ENCODE measurements at places on chromosomes 16 and 17.
A peak's percentile ranks its signal among the peaks of the same experiment; 100 is the strongest.

- peak; percentile 68 for DNase-seq
These were observed 348.3 kb downstream of the CPPED1 start for GRCh38 chr16:12455287-12455798.

GRCh38 chr17:82175201-82175600, 37.4 kb downstream of the CCDC57 start:
- DNase-seq = no peak

DNA sequence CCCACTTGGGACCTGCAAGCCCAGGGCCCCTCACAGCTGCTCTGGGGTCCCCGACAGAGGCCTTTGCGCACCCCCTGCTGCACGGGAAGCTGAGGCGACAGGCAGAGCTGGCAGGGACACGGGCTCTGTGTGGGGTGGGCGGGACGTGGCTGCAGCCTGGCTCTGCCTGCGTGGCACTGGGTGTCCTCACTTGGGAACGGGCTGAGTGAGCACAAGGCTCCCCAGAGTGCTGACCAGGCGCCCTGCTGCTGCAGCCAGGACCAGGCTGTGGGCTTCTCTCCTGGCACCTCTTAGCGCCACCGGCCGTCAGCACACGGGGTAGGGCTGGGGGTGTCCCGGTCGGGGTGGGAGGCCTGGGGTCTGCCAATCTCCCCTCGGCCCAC, 6.6 kb downstream of the C1QTNF8 start:
- no peak for DNase-seq

- no peak for DNase-seq
These were observed 1.5 kb upstream of the PPP1R1B start for GRCh38 chr17:39625198-39625785.

DNA sequence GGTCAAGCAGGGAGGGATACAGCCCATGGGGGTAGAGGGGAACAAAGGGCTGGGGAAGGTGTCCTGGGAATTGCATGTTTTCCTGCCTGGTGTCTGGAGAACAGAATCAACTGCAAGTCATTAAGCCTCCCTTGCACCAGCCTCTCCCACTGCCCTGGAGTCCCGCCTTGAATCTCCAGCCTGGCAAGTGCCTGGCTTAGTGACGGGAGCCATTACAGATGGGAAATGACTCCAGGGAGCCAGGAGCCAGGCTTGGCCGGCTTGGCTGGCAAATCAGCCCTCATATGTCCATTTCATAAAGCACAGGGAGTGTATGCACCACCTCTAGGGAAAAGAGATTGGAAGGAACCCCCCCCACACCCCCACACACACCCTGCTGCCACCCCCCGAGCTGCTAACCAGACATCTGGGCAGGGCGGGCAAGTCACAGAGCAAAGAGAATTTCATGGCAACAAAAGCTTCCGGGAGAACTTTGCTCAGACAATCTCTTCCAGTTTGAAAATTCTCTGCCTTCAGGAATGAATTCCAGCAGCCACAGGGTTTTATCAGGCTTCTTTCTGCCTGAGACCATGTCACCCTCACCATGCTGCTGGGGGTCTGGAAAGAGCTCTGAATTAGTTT, 127.7 kb downstream of the NTN1 start:
- no peak for DNase-seq

- no peak for DNase-seq
These were observed 174.3 kb downstream of the UTP18 start for GRCh38 chr17:51434434-51435170.

DNA sequence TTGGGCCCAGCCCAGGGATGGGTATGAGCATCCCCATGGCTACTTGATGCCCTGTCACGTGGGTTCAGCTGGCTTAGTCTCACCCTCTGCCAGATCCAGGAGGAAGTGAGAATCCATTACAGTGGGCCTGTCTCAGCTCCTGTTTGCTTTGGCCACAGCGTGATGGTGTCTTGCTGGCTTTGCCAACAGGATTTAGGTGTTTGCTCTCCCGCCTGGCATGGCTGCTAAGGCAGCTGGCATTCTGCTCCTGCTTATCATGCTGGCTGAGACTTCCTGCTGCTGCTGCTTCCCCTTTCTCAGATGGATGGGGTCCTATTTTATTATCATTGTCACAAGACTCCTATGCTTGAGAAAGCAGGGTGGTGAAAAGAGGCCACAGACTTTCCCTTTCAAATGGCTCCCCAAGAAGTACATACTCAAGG, 28.3 kb upstream of the HOXB13 start:
- DNase-seq = no peak

DNA sequence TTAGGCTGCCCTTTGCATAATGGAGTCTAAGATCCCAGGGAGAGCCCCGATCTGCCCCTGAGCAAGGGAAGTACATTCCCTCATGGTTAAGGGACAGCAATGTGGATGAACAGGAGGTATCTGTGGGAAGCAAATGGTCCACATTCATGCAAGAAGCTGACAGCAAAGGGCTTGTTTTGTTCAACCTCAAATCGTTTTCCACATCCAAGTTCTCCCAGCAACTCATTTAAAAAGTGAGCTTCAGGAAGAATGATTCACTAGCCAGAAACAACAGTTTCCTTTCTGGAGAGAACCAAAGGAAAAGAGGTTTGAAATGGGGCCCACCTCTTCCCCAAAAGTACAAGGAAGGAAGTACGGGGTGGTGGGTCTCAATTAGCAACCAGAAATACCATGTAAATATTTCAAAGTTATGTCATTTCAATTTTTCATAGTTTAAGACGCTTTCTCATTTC, 9.4 kb downstream of the HSPB9 start:
- peak; percentile 35 for DNase-seq

DNA sequence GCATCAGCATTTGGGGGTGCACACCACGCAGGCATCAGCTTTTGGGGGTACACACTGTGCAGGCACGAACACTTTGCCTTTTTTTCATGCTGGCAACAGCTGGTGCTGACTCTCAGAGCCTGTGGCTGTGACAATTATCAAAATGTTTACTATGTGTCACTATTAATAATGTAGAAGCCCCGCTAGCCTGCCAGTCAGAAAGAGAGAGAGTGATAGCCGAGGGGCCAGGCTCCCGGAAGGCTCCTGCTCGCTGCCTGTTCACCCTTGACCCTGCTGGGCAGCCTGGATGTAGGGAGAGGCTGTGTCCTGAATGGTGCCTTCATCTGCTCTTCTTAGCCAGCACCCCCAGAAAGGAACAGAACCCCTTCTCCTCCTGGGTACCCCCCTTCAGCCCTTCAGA, 61.9 kb downstream of the SDK2 start:
- DNase-seq = no peak

DNA sequence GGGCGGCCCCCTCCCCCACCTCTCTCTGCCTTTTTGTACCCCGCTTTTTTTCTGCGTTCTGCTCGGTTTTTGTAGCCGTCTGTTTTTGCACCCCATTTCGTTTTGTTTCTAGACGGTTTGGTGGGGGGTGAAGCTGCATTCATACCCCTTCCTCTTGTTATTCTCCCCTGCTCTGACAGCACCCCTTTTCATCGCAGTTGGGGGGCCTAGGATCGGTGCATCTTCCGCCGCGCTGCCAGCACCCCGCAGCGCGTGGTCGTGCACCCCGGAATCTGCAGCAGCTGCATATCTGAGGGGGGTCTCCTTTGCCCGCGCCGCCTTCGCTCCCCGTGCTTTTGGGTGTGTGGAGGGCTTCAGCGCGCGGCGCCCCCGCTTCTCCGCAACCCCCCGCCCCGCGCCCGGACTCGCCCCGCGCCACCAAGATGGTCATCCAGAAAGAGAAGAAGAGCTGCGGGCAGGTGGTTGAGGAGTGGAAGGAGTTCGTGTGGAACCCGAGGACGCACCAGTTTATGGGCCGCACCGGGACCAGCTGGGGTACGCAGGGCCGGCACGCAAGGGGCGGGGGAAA, 455 bp downstream of the ATP1B2 start:
- DNase-seq = no peak

- DNase-seq = peak; percentile 98
These were observed 902.5 kb downstream of the KCNJ2 start for GRCh38 chr17:71071837-71072236.

- no peak for DNase-seq
These were observed 164.7 kb downstream of the MSI2 start for GRCh38 chr17:57420734-57421717.

GRCh38 chr17:77419547-77420094, 278.9 kb downstream of the SEC14L1 start:
- no peak for DNase-seq

DNA sequence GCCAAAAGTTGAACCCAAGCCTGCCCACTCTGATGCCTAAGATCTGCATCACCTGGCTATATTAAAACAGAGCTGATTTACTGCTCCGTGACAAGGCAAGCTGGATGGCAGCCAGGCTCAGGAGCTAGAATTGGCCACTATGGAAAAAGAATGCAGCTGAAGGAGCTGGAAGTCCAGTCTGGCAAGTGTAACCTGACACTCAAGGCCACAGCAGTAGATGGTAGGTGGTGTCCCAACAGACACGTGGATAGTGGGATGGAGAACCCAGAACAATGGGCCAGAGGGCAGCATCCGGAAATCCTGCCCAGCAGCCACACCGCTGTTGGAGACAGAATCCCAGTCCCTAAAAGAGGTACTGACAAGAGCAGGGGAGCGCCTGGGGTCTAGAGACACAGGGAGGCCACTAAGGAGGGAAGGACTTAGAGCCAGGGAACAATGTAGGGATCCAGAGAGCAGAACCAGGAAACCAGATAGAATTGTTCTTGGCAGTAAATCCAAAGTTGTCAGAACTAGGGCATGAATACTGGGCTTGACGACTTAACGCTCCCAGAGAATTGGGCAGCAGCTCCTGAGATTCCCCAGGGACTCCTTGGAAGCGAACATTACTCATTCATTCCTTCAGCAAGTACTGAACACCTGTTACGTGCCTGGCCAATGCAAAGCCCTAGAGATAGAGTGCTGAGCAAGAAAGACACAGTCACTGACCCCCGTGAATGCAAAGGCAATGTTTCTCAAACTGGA, 85.7 kb downstream of the CDYL2 start:
- peak; percentile 41 for DNase-seq

DNA sequence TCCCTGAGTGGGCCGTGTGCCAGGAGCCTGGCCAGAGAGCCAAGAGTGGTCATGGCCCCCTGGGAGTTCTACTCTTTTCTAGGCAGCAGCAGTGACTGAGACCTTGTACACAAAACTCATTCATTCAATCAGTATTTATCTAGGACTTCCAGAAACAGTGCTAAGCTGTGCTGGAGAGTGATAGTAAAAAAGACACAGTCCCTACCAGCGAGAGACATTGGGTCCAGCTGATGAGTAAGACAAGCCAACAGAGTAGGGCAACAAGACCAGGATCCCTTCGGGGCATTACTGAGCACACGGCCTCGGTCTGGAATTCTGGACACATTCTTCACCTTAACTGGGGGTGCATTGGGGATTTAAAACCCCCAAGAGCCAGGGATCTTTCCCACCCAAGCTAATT, 20.2 kb downstream of the CBX4 start:
- no peak for DNase-seq

GRCh38 chr17:43465049-43465448, 18.7 kb upstream of the DHX8 start:
- no peak for DNase-seq

- DNase-seq = no peak
These were observed 8.5 kb downstream of the SLC38A10 start for GRCh38 chr17:81286491-81287145.

DNA sequence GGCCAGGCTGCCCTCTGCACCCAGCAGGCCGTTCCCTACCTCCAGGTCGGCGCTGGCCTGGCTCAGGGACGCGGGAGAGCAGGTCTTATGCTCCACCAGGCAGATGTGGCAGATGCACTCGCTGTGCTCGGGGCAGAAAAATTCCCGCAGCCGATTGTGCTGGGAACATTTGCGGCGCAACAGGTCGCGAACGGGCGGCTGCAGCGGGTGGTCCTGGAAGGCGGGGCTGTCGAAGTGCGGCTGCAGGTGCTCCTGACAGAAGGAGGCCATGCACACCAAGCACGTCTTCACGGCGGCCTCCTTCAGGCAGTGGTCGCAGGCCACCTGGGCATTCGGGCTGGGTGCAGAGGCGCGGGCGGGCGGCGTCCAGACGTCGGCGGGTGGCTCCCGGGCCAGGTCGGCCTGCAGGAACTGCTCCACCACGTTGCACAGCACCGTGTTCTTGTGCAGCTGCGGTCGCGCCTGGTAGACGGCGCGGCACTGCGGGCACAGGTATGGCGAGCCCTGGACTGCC, 439 bp downstream of the TRIM25 start:
- DNase-seq = peak; percentile 25

- DNase-seq = peak; percentile 13
These were observed 432 bp upstream of the SLC46A1 start for GRCh38 chr17:28406473-28406814.

DNA sequence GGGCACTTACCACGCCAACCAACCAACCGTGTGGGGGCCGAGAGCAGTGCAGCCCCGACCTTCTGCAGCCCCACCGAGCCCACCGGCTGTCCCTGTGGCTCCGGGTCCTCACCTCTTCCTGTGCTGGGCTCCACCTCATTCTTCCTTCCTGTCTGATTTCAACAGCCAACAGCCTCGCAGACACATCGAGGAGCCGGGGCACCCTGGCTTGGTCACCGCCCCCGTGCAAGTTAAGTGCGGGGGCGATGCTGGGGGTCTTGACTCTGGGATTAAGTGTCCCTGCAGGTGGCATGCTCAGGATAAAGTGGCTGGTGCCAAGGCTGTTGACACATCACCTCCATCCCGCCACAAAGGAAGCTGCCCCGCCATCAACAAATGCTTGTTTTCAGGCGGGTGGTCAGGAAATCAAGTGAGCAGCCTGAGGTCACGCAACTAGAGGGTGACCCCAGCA, at the start of gene NLRC3:
TSS of gene NLRC3 (minus strand) at position 102 of the 451 bp plus-strand sequence. CDS start 12,367 bp downstream, outside the sequence.
- DNase-seq = no peak

DNA sequence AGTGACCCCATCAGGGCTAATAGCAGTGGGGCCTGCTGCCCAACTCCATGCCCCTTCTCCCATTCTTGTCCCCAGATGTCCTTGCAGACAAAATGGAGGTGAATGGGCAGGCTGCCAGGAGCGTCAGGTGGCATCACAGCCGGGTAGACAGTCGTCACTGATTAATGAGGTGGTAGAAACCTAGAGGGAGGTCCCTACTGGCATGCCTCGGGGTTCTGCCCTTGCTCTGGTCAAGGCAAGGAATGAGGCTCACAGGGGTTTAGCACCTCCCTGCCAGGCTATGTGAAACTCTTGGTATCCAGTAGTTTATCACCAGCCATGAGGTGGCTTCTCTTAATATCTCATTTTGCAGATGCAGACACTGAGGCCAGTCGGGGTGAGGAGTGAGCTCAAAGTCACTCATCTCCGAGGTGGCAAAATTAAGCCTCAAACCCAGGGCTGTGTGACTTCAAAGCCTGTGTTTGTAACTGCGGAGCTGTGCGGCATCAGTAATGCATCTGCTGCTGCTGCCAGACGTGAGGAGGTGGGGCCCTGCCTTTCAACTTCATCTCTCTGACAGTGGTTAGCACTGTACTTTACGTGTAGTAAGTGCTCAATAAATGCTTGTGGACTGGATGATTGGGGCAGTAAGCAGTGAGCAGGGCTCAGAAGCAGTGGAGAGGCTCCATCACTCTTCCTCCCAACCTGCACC, 21.3 kb downstream of the RAI1 start:
- DNase-seq = no peak

GRCh38 chr17:31414550-31414918, 23.1 kb downstream of the RAB11FIP4 start:
- no peak for DNase-seq

All from choroid plexus epithelial cell (primary cell).